ENCODE measurements at places on chromosomes 5 and 9.

DNA sequence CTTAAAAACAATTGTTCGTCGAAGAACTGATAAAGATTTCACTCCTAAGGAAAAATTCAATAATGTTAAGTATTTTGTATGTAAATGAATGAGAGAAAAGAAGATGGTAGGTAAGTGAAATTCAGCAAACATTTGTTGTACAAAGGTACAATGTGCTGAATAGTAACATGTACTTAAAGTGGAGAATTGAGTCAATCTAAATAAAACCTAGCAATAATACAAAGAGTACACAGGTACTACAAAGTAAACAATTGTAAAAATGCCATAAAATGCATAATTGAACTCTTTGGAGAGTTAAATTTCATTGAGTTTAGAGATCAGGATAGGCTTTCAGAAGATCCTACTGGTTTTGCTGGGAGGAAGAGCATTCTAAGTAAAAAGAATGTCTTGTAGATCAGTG, 82.9 kb downstream of the ERBIN start:
- DNase-seq: no peak

DNA sequence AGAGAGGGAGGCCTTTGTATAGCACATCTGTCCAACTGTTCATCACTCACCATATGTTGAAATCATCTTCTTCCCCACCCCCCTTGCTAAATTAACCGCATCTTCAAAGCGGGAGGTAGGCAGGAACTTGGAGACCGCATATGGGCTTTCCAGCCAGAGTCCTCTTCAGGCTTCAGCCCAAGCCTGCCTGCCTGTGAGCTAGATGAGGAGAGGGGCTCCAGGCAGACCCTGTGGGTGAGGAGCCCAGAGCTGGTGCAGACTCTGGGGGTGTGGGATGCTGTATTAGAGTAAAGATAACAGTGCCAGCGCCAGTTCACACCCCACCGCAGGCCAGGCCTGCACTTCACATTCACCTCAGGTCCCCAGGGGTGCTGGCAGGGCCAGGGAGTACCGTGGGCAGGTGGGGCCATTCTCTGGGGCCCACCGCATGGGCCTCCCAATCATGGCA, 16.2 kb downstream of the PRRC2B start:
- DNase-seq: no peak

DNA sequence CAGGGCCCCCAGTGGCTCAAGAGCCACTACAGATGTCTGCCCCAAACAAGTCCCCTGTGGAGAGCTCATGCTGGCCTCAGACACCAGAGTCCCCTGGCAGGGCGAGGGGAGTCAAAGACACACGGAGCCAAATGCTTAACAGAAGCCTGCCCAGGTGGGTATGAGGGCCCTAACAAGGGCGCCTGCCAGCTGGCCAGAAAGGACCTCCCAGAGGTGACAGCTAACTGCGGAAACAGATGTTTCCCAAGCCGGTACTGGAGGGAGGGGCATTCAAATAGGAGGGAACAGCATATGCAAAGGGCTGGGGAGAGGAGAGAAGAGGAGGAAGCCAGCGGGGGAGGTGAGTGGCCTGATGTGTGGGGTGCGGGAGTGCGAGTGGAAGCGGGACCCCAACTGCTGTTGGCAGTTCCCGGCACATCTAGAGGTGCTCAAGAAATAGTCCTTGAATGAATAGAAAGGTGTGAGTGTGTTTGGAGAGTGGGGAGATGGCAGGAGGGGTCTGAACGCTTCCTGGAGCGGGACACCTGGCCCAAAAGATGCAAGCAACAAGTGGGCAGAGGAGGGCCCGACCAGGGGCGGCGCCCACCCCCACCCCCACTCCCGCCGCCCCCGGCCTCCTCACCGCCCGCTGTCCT, 824 bp downstream of the MXD3 start:
- DNase-seq: no peak

DNA sequence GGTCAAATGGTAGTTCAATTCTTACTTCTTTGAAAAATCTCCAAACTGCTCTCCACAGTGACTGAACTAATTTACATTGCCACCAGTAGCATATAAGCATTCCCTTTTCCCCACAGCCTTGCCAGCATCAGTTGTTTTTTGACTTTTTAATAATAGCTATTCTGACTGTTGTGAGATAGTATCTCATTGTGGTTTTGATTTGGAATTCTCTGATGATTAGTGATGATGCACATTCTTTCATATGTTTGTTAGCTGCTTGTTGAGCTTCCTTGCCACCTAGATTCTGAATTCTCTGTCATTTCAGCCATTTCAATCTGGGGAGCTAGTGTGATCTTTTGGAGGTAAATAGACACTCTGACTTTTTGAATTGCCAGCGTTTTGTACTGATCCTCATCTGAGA, 24.0 kb downstream of the CDK20 start:
- no peak for DNase-seq

DNA sequence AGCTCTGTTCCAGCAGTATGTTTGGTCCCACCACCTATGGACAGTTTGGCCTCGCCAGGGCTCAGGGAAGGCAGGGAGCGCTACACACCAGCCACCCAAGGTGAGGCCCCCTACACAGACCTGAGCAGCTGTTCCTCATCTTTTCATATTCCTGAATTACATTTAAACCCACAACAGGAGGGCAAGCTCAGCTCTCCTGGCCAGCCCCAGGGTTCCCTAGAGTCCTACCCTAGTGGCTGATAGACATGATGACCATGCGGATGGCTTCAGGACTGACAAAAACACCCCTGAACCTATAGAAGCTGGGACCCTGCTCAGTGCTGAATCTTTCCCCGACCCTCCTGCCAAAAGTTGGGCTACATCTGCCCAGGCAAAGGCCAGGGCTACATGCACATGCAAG, 6.7 kb upstream of the FOXE1 start:
- DNase-seq: no peak
